Esophagus mucosa (tissue), 1 donor: ENCODE measurements at places on chromosomes 2 and 18. TPM values are rescaled to one million over a fixed set of nuclear protein-coding genes. Genes with fewer than 3 reads are reported as not detected.

UGT1A8 gene
- total RNA-seq = 0.16 TPM

FAM117B gene
- 10.0 TPM for total RNA-seq

LYPD6B gene
- total RNA-seq = 3.2 TPM

EIF2AK2 gene
- total RNA-seq = 15.4 TPM

MALL gene
- total RNA-seq = 248 TPM

UCN gene
- 0.56 TPM for total RNA-seq

CTDP1 gene
- total RNA-seq = 10.7 TPM

LYG1 gene
- 0.20 TPM for total RNA-seq

DNER gene
- 0.60 TPM for total RNA-seq

ADD2 gene
- total RNA-seq = 0.56 TPM

CCBE1 gene
- 0.40 TPM for total RNA-seq

TRIB2 gene
- 12.7 TPM for total RNA-seq

ALK gene
- total RNA-seq = 0.04 TPM

CD8A gene
- 0.44 TPM for total RNA-seq

ABCG8 gene
- not detected for total RNA-seq

DNA sequence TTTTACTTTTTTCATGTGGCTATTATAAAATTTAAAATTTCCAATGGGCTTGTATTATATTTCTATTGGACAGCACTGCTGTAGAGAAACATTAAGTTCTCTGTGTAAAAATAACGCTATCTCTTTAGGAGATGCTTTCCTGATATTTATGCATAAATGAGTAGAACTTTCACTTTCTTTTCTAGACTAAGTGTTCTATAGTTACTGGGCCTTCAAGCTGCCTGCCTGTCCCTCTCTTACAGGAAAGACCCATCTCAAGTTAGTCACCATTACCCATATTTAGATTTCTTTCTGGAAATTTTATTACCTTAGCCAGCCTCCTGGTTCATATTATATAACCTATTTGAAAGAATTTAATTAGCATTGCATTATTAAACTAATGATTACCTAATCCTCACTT, 4.8 kb downstream of the ITGA4 start:
- no peak for ATAC-seq

GRCh38 chr2:204946892-204947291, 401.6 kb downstream of the PARD3B start:
- no peak for ATAC-seq

DNA sequence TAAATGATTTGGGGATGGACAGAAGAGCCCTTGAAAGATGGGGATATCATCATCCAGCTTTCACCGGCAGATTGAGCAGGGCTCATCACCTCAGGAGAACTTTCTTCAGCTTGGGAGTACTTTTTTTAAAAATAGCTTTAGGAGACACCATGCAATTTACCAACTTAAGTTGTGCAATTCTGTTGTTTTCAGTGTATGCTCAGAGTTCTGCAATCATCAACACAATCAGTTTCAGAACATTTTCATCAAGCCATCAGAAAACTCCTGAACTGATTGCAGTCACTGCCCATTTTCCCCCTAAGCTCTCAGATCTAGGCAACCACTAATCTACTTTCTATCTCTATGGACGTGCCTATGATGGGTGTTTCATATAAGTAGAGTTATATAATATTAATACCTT, 117.7 kb downstream of the CRIM1 start:
- ATAC-seq = no peak

DNA sequence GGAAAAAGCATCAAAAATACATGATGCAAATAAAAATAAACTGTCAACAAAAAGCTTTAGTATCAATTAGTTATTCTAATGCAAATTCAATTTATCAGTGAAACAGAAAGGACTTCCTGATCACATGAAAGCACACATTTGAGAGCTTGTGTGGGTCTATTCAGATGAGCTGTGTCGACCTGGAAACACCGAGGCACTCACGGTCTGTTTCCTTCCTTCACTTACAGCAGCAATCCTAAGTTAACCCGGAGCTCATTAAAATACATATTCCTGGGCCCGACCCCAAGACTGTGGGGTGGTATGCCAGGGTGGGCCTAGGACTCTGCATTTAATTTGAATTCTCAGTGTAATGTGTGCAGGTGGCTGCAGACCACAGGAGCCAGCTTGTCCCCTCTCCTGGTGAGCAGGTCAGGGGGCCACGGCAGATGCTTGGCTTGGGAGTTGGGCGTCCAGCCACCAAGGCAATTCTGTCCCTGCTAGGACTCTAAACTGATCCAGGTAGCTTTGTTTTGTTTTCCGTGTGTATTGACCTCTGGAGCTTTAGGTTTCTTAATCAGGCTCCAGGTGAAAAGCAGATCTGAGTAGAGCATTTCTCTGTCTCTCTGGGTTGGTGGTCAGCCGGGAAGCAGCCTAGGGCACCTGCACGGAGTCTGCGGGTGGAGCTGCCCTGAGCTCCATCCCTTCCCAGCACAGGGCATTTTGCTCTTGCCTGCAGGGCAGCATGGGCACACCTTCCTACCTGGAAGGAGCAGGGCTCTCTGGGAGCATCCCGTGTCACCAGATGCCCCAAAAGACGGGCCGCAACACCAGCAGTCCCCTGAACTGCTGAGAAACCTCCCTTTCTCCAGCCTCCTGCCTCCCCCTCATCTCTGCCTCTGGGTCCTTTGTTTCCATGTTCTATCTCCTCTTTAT, 9.0 kb downstream of the MBP start:
- no peak for ATAC-seq

DNA sequence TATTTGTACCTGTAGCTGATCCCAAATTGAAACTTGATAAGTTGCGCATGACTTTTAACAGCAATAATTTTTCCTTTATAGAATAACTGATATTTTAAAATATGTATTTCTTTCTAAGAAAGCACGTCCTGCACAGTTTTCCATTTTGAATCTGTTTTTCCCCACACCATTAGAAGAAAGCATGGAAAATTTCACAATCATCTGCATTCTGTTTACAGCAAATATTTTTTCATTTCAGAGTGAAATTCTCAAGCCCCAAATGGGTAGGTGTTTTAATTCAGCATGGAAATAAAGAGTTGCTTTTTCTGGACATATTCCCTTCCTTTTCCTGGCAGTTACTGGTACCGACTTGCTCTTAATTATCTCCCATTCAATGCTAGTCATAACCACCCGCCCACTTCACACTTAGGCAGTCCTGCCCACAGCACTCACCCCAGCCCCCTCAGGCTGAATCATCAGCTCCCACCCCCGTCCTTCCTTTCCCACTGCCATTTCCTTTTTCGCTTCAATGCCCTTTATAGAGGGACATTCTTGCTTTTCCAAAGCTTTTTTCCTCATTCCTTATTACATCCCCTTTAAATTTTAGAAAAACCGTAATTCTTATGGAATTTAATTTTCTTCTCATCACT, 89.2 kb upstream of the GLS start:
- ATAC-seq = peak; percentile 74

DNA sequence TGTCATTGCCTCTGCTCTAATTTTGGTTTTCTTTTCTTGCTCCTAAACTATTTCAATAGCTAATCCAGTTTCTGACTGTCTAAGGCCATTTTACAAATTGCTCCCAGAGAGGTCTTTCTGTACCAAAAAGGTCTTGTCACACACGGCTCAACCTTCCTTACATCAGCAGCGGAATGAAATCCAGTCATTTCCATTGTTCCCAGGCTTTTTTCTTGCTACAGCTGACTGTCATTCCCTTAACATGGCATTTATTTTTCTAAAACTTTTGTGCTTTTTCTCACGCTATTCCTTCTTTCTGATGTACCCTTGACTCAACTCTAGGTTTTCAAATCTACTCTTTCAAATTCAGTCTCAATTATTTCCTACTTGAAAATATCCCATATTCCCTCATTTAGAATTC, 24.3 kb downstream of the FAM171B start:
- ATAC-seq = no peak

- ATAC-seq = no peak
These were observed 285.1 kb downstream of the SS18 start for GRCh38 chr18:25805323-25805722.

GRCh38 chr2:68558576-68558975, 84.8 kb upstream of the PROKR1 start:
- ATAC-seq = no peak

- no peak for ATAC-seq
These were observed 170.0 kb downstream of the ALK start for GRCh38 chr2:29751390-29751789.

GRCh38 chr2:54523324-54523959, 67.3 kb downstream of the SPTBN1 start:
- no peak for ATAC-seq

- ATAC-seq = peak; percentile 29
These were observed 9.3 kb upstream of the KCNE4 start for GRCh38 chr2:223042704-223043118.

DNA sequence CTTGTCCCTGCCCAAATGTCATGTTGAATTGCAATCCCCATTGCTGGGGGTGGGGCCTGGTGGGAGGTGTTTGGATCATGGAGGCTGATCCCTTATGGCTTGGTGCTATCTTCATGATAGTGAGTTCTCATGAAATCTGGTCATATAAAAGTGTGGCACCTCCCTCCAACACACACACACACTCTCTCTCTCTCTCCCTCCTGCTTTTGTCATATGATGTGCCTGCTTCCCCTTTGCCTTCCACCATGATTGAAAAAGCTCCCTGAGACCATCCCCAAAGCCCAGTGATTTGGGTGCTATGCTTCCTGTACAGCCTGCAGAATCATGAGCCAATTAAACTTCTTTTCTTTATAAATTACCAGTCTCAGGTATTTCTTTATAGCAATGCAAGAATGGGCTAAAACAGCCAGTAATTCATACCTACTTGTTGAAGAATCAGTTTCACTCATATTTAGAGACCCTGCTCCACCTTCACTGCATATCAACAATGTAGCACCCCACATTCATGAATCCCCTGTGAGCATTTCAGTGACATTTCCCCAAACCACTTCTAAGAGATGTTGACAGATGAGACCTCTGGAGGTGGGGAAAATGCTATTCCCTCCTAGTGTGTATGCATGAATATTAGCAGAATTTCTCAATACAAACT, 54.8 kb upstream of the STK17B start:
- ATAC-seq = no peak

- peak; percentile 90 for ATAC-seq
These were observed 44.0 kb downstream of the GNAL start for GRCh38 chr18:11733031-11733430.

- peak; percentile 59 for ATAC-seq
These were observed 23.5 kb downstream of the DPP4 start for GRCh38 chr2:162050513-162050961.

DNA sequence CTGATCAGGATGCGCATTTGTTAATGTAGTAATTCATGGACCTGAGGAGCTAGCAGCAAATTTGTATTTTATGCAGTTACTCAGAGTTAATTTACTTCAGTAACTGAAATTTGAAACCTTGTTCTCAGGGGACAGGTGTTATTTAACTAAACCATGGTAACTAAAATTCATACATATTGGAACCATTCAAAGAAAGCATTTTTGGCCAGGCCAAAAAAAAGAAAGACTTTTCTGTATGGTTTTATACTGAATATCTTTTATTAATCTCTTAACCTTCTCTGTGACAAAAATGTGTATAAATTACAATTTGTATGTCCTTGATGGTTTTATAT, 4.4 kb upstream of the KLHL23 start:
- ATAC-seq = no peak

GRCh38 chr2:237923481-237924163, 43.2 kb upstream of the UBE2F start:
- peak; percentile 94 for ATAC-seq

GRCh38 chr18:74382481-74383017, 66.9 kb downstream of the C18orf63 start:
- ATAC-seq = no peak

- no peak for ATAC-seq
These were observed 88.0 kb upstream of the CELF4 start for GRCh38 chr18:37653618-37654017.

DNA sequence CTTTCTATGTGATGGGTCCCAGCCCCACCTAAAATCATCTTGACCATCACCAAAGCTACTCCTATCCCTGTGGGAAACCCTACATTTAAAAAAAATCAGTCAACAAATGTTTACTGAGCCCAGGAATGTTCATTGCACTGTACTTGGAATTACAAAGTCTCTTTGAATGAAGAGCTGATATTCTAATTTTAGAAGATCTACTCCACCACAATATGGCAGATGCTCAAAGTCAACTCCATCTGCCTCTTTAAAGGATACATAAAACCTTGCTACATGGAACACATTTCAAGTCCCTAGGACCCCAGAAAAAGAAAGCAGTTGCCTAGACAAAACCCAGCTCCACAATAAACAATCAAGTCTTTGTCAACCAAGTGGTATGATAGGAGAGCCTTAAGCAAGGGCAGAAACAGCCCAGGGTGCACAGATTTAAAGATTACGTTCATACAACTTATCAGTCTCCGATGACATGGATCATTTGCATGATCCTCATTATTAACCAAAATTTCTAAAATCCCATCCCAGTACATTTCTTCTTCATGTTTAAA, 234.3 kb upstream of the ACVR2A start:
- ATAC-seq = no peak

- no peak for ATAC-seq
These were observed 31.3 kb downstream of the REV1 start for GRCh38 chr2:99458529-99458928.

- peak; percentile 88 for ATAC-seq
These were observed 11.9 kb upstream of the ACTR3 start for GRCh38 chr2:113877711-113878598.

- no peak for ATAC-seq
These were observed 5.4 kb upstream of the GAREM1 start for GRCh38 chr18:32476106-32476505.

DNA sequence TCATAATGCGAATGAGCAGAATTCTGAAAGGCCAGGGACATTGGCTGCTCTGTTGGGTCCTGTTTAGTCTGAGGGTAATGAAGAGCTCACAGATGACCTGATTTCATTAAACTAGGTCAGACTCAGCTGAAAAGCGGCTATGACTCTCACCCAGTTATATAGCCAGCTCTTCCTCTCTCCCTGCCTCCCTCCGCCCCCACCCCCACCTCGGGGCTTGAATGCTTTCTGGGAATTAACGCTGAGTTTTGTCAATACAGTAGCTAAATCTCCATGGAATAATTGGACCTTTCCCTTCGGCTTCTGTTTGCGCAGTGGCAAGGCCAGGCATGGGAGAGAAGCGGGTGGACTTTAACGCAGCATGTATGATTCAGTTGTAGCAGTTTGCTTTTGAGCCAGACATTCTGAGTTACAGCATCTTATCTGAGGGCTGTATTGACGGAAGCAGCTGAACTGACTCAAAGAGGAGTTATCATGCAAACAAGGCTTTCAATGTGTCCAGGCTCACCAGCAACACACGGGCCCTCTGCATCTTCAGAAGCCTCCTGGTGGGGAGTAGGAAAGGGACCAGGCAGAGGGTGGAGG, 110.6 kb downstream of the MYCN start:
- no peak for ATAC-seq

DNA sequence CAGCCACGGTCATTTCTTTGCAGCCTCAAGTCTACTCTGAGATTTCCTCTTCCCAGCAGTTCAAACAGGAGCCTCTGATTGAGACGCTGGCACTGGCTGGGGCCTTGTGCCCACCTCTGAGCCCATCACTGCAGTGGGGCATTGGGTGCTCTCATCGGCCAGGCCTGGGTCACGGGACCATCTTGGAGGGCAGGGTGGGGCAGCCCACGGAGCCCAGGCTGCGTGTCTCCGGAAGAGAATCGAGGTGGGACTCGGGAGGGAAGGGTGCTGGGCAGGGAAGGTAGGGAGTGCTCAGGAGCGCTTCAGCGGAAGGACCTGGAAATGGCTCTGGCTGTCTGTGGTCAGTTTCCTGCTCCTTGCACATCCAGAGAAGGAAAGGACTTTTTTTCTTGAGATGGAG, 82.4 kb downstream of the RTP5 start:
- no peak for ATAC-seq

GRCh38 chr2:98730053-98730706, 752 bp downstream of the MGAT4A start:
- peak; percentile 53 for ATAC-seq

GRCh38 chr2:135245071-135245470, 193.0 kb downstream of the RAB3GAP1 start:
- no peak for ATAC-seq

- ATAC-seq = no peak
These were observed 1187.5 kb upstream of the NXPH2 start for GRCh38 chr2:139967665-139968064.
